ENCODE measurements at places on chromosomes 13 and 19.

- DNase-seq, result no peak
Measured at GRCh38 chr13:30895773-30896172, 10.3 kb upstream of the MEDAG start.

DNA sequence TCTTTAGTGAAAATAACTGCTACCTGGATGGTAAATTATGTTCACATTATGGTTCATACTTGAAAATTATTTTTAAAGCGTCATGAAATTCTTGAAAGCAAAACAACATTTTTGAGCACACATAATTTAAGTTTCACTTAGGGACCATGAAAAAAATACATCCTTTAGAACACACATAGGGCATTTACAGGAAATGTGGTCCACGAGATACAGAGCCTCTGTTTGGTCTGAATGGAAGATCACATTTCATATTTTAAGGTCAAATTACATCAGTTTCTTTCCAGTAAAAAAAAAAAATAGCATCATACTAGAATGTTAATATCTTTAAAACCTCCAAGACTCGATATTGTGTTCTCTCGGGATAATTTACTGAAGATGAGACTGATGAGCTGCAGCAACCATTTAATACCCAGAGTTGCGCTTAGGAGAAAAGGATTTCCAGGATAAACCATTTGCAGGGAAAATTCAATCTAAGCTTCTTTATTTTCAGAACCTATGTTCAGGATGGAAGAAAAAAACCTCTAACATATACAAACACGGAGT, 720.7 kb downstream of the DIAPH3 start:
- no peak for DNase-seq

DNA sequence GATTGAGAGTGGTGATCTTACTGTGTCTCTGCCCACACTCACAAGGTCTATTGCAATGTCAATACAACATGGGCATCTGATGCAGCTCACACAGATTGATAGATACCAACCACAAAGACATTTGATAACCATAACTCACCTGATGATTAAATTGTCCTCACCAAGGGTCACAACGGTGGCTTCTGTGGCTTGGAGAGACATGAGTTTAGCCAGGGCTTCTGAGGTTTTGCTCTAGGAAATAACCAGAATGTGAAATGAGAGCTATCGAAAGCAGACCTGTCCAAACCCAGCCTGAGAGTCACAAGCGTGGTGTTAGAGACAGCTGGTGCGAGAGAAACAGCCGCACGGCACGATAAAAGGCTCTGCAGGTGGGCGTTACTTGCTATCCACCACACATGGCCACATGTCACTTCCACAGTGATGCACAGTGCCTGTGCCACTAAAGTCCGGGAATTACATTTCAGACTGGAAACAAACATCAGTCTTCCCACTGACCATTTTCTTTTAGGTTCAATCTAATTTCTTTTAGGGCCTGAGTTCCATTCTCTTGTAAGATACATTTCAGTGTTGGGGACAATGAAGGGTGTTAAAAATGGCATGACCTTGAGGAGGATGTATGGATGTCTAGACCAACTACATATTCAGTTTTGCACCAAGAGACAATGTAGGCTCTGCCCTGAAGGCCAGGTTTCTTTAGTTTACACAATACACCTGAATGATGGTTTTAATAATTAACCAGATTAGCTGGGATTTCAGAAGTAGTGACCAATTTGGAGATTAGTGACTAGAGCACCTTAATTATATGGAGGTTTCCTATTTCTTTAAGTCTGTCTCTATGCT, 53.7 kb downstream of the ATP7B start:
- DNase-seq, result no peak

DNA sequence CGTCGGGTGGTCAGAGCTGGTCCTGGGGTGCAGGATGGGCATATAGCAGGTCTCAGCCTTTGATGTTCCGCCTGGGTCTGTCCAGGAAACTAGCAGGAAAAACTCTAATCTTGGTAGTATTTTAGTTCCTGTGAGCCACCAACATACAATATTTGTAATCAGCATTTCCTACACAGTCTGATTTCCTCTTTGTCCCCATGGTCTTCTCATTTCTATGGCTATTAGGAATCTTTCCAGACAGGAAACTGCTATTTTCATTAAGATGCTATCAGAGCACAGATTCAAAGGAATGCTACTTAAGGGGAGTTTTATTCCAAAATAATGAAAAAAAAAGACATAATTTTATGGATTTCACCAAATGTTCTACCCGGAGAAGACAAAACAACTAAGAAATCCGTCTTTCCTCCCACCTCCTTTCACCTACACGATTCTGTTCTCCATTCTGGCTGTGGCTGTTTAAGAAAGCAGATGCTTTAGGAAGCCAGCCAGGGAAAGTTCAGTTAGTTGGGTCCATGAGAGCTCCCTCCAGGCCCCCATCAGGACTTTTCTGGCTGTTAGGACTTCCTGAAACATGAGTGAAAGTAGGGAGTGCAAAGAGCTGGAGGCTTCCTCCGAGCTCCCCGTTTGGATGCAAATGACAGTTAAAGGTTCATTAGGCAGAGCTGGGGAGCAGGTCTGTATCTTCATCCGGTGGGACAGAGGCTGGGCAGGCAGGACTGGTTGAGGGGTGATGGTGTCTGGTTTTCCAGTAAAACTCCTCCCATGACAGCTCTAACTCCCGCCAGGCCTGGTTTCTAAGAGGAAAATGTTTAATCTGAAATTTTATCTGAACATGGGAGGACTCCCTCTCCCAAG, 36.3 kb downstream of the SHISA2 start:
- no peak for DNase-seq

GRCh38 chr19:5487222-5487621, 32.0 kb downstream of the ZNRF4 start:
- no peak for DNase-seq

DNA sequence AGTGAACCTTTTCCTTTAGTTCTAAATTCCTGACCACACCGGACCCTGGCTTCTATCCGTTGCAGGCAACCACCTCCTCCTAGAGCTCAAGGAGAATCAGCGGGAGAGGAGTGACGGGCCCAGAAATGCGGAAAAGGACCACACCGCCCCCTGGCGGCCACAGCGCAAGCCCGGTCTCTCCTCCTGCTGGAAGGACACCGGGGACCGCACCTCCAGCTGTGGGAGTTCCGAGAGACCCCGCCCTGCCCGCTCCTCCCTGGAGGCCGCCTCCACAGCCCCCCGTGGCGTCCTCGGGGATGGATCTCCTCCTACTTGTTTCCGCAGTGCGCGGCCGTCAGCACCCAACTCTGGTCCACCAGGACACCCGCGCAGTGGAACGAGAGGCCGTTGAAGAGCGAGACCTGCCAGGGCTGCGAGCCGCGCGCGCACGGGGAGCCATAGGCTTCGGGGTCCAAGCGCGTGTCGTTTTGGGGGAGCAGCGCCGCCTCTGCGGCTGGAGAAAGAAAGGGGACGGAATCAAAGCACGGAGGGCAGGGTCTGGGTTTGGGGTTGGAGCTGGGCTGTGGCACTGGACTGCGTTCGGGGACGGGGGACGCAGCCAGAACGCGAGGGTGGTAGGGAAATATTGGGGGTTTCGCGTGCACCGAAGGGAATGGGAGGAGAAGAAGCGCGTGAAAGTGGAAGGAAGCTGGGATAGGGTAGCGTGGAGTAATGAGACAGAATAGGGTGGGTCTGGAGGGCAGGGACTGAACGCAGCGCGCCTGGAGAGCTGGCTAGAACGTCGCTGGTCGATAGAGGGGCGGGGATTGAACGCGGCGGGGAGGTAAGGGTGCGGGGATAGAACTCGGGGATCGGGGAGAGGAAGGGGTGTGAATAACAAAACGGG, 2.5 kb downstream of the KLK10 start:
- DNase-seq, result no peak

DNA sequence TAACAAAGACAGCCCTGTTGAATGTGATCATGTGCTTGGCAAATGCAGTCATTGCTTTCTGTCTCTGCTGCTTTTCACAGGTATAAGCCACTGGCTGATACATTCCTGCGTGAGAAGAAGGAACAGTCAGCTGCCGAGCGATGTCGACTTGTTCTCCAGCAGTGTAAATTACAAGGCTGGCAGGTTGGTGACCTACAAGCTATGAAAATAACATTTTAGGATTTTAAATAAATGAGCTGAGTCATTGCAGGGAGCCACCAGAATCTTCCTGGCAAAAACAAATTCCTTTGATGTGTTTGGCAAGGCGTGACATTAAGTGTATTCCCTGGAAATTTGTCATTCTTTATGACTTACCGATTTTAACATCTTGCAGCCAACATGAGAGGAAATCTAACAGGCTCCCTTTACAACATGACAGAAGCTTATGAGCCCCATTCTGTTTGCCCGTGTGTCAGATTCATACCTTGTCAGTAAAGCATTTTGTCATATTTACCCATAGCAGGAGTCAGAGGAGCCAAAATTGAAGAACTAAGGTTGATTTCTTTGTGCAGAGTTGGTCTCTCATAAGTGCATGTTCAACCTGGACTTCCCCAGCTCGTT, 471.4 kb downstream of the MYO16 start:
- DNase-seq, result no peak

DNA sequence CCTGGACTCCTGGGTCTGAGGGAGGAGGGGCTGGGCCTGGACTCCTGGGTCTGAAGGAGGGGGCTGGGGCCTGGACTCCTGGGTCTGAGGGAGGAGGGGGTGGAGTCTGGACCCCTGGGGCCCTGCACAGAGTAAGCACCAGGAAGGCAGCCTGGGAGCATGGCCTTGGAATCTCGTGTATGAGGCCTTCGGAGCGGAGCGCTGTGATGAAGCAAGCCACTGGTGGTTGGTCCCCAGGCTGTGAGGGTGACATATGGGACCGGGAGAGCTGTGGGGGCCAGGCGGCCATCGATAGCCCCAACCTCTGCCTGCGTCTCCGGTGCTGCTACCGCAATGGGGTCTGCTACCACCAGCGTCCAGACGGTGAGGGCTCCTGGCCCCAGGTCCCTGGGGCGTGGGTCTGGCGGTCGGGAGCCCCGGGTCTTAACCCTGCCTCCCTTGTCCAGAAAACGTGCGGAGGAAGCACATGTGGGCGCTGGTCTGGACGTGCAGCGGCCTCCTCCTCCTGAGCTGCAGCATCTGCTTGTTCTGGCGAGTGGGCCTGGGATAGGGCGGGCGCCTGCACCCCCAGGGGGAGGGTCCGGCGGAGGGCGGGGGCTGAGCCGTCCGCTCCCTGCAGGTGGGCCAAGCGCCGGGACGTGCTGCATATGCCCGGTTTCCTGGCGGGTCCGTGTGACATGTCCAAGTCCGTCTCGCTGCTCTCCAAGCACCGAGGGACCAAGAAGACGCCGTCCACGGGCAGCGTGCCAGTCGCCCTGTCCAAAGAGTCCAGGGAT, 918 bp downstream of the TMEM190 start:
- no peak for DNase-seq

DNA sequence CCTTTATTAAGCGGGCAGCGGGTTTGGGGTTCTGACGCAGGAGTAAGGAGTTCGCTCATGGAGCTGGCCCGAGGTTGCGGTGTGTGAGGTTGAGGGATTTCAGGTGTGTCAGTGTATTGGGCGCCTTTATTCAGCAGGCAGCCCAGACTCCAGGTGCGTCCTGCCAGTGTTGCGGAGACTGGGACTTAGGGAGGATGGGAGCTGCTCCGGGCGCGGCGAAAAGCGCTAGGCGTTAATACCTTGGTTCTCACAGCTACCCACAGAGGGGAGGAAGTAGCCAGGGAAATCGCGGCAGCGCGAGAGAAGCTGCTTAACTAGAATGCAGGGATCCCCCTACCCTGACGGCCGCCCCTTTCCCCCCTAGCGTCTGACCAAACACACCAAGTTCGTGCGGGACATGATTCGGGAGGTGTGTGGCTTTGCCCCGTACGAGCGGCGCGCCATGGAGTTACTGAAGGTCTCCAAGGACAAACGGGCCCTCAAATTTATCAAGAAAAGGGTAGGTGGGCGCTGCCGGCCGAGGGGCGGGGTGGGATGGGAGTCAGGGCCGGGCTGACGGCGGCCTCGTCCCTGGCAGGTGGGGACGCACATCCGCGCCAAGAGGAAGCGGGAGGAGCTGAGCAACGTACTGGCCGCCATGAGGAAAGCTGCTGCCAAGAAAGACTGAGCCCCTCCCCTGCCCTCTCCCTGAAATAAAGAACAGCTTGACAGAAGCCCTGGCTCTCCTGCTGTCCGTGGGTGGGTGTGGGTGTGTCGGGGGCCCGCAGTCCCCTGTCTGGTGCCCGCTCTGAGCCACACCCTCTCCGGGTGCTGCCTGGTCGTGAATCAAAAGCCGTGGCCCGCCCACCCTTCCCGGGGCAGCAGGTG, 1.1 kb downstream of the RPL36 start:
- peak; percentile 54 for DNase-seq

- DNase-seq, result no peak
Measured at GRCh38 chr13:20151612-20152011, 9.2 kb downstream of the GJA3 start.

DNA sequence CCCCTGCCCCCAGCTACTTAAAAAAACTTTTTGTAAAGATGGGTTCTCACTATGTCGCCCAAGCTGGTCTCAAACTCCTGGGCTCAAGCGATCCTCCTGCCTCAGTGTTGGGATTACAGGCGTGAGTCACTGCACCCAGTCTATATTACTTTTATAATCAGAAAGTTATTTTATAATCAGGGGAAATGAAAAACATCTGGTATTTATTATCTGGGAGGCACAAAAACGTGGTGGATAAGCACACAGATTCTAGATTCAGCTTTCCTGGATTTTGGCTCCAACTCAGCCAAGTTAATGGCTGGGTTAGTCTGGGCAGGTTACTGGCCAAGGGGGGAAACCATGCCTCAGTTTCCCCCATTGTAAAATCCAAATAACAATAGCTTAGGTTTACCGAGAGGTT, 24.7 kb downstream of the KEAP1 start:
- DNase-seq, result no peak

GRCh38 chr19:8257052-8257443, 47.9 kb downstream of the CERS4 start:
- DNase-seq, result no peak

GRCh38 chr19:5680437-5681368, at the start of the genes HSD11B1L and MICOS13:
Gene HSD11B1L (plus strand): TSS chr19:5681027. CDS start chr19:5684833, 3,806 bp downstream.
Gene MICOS13 (minus strand): TSS chr19:5680516. CDS start chr19:5680486, 30 bp downstream.
- DNase-seq, result peak; percentile 98

GRCh38 chr19:53903055-53903680, 5.9 kb upstream of the CACNG7 start:
- DNase-seq, result no peak

GRCh38 chr13:22040810-22041364, 370.0 kb downstream of the FGF9 start:
- no peak for DNase-seq

DNA sequence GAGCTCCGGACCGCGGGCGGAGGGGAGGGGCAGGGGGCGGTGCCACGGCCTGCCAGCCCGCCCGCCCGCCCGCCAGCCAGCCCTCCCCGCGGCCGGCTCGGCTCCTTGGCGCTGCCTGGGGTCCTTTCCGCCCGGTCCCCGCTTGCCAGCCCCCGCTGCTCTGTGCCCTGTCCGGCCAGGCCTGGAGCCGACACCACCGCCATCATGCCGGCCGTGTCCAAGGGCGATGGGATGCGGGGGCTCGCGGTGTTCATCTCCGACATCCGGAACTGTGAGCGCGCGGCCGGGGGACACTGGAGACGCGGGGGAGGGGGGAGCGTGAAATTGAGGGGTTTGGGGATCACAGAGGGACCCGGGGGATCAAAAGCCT, at the start of gene AP2A1:
AP2A1 (plus strand) TSS at position 72 of the 370 bp plus-strand sequence; CDS start at position 205, 133 bp downstream.
- DNase-seq, result no peak

DNA sequence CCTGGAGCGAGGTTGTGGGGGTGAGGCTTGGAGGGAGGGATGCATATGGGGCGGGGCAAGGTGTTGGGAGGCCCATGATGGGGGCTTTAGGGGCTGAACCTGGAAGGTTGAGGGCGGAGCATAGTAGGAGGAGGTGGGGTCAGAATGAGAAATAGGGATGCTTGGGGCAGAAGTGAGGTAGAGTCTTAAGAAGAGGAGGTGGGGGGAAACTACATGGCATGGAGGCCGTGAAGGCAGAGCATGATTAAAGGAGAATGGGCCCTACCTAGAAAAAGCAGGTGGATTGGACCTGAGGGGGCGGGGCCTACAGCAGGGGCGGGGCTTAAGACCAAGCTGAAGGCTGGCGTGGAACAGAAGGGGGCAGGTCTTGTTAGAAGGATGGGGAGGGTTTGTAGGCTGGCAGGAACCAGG, 799 bp downstream of the NR1H2 start:
- DNase-seq, result no peak
